ENCODE measurements at places on chromosomes 12 and 14.

- DNase-seq, result no peak
Observed at GRCh38 chr12:21786041-21786531, 11.6 kb upstream of the KCNJ8 start.

DNA sequence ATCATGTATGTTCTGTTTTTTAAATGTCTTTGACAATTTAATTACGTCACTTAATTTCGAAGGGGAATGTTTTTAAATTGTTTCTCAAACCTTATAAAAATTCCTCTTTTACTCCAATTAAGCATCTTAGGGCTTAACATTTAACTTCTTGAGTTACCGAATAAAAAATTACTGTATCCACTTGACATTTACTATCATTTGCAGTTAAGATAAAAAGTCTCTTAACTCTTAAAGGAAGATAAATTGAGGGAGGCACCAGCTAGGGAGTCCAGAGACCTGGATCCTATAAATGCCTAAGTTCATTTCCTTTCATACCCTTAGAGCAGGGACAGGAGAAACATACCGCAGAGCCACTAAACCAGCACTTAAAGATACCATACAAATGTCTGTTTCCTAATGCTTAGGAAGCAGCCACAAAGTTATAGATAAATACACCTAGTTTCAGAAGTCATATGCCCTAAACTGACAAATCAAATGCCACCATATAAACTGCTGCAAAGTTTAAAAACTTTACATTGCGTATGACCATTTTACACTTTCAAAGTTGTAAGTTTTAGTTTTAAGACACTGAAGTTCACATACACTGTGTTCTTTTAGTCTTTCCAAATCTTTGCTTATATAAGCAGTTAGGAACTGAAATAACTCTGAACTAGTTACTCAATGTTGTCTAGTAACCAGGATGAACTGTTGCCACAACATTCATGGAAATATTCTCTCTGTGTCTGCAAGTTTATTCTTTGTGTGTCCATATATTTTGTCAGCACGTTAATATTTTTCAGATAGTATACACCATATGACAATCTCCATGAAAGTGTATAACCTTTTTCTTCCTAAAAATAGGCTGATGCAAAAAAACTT is 71.2 kb downstream of the GALNT4 start:
- no peak for DNase-seq

DNA sequence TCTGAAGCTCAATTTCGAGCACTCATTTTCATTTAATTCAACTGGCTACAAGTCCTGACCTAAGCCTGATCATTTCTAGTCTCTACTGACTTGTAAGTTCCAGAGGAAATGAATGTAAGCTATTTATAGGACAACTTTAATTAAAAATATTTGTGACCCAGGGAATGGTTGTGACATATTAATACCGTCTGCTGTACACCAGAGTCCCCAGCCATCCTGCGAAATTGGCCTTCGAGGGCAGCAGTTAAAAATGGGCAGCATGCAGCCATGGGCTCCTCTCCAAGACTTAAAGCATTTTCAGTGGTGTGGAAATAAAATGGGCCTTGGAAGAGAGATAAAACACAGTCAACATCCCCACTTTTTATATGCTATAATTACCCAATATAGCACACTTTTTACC is 30.7 kb upstream of the OVCH1 start:
- DNase-seq, result no peak

- DNase-seq, result peak; percentile 49
Observed at GRCh38 chr14:73283608-73284379, 46.5 kb downstream of the PAPLN start.

DNA sequence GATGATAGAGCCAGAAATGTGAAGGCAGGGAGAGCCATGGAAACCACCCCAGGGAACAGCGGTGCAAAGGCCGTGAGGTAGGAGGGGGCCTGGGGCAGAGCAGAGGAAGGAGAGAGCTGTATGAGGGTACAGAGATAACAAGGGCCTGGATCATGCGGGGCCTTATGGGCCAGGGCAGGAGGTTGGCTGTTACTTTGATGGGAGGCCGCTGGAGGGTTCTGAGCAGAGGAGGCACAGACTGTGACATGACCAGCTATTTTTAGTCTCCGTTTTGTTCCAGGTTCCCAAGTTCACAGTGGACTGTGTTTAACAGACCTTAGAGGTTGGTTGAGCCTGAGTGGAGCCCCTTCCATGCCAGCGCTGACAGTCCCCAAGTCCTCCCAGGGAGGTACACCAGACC is 118.6 kb downstream of the GCH1 start:
- DNase-seq, result no peak

DNA sequence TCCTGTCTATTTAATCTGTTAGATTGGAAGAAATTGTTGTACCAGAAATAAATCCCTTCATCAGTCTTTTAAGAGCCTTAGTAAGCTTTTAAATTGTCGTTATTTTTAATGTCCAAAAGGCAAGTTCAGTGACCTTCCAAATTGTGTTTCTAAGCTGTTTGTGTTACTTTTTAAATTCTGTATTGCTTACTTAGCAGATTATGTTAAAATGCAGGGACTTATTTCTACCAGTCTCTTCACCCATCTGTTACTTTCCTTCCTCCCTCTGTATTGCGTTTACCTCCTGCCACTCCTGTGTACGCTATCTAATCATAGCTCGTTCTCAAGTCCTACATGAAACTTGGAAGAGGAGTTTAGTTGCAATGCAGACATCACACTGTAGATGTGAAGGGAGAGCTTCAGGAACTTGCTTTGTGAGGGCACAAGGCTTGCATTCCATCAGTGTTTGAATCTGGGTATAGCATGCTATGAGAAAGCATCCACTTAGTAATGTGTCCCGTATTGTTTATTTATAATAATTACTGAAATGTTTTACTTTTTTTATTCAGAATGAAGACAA is 406.5 kb upstream of the RGS6 start:
- no peak for DNase-seq

GRCh38 chr14:104856869-104857860 is 7.9 kb upstream of the CEP170B start:
- no peak for DNase-seq

DNA sequence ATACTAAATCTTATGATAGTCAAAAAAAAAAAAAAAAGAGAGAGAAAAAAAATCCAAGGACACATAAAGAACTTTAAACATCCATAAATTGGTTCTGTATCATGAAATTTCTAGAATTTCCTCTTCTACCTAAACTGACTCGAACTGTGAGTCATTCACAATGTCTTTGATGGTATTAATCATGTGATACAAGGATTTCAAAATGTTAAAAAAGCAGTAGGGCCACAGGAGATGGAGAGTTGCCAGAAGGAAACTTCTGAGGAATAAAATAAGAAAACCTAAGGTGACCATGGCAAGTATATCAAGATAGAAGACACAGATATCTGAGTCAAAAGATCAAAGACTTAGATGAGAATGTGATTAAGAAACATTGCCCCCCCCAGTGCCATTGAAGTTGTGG is 1320.9 kb upstream of the FLRT2 start:
- no peak for DNase-seq

GRCh38 chr14:42095155-42095554 is 488.5 kb downstream of the LRFN5 start:
- DNase-seq, result no peak

GRCh38 chr14:61553730-61554641 is 141.3 kb upstream of the HIF1A start:
- DNase-seq, result no peak

DNA sequence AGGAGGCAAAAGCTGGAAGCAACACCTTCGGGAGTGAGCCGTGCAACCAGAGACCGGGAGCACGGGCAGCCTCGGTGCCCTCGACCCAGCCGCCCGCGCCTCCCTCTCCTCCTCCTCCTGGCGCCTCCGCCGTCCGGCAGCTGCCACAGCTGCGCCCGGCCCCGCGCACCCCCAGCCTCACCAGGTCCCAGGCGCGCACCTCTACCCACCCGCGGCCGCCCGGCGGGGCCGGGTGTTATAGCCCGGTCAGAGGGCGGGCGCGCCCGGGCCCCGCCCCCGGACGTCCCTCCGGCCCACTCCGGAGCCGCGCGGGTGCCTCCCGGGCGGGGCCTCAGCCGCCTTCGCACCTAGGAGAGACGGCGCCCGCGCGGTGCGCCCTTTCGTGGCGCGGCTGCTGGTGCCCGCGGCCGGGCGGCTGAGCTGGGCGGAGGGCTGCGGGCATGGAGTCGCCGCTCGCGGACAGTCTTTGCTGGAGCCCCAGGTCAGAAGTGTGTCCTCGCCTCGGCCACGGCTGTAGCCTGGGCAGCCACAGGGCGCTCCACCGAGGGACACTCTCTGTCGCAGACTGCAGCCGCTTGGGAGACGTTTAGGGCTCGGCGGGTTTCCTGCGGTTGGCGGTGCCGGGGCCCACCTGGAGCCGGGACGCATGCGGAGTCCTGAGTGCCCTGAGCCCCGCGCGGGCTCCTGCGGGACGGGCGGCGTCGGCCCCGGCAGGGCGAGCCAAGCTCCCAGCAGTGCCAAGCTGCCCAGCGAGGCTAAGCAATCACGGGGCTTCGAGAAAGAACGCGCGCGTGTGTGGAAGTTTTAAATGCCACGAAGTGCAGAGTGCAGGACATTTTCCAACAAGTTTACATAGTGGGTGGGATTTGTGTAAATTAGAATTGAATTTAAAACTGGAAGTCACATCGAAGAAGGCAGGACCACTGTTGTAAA is at the start of gene CPM:
Gene CPM, minus strand, starts transcription at position 211 of the 933 bp plus-strand sequence. CDS start 334 bp downstream, outside the sequence.
- peak; percentile 87 for DNase-seq

- DNase-seq, result no peak
Observed at GRCh38 chr14:35934499-35934898, 108.4 kb downstream of the BRMS1L start.

GRCh38 chr12:24544368-24544767 is 404.5 kb downstream of the BCAT1 start:
- no peak for DNase-seq

DNA sequence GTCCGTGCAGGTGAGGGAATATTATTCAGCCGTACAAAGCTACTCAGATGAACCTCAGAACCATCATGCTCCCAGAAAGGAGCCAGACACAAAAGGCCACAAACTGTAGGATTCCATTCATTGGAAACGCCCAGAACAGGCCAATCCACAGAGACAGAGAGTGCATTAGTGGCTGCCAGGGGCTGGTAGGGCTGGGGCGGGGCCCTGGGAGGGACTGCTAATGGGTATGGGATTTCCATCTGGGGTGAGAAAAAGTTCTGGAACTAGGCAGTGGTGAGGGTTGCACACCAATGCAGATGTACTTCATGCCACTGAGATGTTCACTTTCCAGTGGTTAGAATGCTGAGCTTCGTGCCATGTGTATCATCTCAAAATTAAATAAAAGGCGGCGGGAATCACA is 101.1 kb downstream of the RFLNA start:
- peak; percentile 50 for DNase-seq

All from NCI-H1417 (cell line).